ENCODE measurements at places on chromosomes 2 and 18.

DNA sequence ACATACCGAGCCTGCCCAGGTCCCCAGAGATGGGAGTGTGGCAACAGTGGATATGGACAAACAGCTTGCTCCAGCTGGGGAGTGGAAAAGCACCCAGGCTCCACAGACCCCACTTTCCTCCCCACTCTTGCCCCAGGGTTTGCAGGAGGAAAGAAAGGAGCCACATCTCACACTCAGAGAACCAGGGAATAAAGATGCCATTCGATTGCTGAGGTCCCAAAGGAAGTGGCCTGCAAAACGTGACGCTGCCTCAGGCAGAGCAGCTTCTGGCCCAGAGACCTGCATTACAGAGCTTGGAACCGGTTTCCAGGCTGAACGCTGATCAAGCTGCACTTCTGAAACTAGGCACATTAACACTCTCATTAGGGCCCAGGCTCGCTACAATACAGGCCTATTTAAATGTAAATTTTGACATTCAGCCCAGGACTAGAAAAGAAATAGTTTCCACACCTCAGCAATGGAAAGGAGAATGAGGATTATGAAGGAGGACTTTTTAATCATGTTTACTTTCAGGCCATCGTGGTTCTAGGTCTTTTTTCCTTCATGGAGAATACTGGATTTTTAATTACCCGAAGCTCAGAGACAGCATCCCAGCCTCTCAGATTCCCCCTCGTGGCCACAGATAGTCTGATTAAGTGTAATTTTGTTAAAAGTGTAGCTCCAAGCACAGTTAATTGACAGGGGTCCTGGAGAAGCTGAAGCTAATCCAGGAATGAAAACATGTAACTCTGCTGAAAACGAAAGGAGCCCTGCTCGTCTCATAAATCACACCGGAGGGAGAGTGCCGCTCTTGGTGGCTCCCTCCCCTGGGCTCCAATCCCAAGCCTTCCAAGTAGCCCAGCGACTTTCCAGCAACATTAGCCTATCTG lies 221.3 kb upstream of the RAB6C start:
- no peak for DNase-seq

GRCh38 chr2:203170502-203170901 lies 68.3 kb upstream of the CYP20A1 start:
- no peak for DNase-seq

DNA sequence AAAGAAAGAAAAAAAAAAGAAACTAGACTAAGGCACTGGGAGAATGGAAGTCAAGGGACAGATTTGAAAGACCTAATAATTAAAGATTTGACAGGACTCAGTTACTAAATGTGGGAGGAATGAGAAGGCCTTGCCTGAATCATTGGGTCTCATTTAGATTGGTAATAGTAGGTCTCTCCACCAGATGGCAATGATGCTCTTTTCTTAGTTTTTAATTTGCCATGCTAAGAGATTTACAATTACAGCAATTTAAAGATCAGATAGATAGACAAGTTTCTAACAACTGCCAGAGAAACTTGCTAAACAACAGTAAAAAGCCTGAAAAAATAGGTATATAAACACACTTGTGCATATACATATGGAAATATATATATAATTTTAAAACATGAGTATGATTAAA lies 153.0 kb downstream of the TMEM247 start:
- DNase-seq, result no peak

DNA sequence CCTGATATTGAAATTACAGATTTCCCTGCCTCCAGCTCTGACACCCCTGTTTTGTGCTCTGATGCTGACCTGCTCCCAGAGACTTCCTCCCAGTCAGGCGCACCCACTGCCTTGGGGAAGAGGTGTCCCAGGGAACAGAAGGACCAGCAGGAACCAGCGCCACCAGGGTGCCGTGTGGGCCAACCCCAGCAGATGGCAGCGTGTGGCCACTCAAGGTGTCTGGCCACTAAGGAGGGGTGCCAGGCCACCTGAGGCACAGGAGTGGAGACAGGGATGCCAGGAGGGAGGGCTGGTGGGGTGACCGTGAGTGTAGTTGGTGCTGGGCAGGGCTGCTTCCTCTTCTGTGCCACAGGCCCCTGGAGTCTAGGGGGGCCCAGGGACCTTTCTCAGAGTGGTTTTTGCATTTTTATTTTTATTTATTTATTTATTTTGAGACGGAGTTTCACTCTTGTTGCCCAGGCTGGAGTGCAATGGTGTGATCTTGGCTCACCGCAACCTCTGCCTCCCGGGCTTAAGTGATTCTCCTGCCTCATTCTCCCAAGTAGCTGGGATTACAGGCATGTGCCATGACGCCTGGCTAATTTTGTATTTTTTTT lies 56.0 kb downstream of the TEX44 start:
- DNase-seq, result no peak

DNA sequence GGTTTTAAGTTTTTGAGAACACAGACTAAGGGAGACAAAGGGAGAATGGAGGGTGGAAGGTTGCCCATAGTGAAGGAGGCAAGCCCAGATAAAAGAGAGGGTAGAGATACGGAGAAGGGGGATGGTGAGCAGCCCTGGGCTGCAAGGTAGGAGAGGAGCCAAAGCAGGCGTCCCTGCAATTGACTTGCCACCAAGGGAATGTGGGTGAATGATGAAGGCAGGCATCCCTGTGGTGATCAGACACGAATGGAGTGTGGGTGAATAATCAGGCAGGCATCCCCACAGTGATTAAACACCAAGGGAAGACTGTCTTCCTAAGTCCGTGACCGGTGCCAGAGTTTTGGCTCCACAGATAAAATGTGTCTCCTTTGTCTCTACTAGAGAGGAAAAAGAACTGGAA lies 16.5 kb upstream of the ALPK2 start:
- DNase-seq, result no peak

- no peak for DNase-seq
Measured at GRCh38 chr2:182852090-182852489, 14.3 kb downstream of the FRZB start.

DNA sequence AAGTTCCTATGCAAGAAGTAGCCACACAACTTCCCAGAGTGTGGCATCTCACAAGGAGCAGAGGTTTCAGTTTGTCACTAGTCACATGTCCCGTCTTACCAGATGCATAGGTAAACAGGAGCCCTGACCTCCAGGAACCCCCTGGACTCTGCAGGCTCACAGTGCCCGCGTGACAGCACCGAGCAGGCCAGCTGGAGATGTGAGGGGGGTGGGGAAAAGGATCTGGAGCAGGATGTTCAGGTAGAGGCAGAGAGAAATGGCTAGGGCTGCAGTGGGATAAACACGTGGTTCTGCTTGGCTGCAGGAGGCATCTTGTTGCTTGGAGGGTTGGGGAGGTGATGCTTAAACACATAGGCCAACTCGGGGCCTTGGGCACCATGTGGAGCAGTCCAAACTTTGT lies 54.2 kb downstream of the IMPA2 start:
- DNase-seq, result no peak

DNA sequence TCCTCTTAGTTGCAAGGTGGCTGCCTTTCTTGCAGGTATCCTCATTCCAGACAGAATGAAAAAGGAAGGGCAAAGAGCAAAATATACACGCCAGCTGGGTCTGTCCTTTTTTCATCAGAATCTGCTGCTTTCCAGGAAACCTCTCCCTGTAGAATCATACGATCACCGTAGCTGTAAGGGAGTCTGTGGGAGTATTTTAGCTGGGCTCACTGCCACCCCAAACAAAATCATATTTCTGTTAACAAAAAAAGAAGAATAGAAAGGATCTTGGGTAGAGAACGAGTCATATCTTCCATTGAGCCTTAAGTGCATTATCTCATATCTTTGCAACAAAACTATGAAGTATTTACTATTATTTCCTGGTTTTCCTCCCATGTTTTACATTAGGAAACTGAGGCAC lies 15.0 kb upstream of the TANC1 start:
- no peak for DNase-seq

DNA sequence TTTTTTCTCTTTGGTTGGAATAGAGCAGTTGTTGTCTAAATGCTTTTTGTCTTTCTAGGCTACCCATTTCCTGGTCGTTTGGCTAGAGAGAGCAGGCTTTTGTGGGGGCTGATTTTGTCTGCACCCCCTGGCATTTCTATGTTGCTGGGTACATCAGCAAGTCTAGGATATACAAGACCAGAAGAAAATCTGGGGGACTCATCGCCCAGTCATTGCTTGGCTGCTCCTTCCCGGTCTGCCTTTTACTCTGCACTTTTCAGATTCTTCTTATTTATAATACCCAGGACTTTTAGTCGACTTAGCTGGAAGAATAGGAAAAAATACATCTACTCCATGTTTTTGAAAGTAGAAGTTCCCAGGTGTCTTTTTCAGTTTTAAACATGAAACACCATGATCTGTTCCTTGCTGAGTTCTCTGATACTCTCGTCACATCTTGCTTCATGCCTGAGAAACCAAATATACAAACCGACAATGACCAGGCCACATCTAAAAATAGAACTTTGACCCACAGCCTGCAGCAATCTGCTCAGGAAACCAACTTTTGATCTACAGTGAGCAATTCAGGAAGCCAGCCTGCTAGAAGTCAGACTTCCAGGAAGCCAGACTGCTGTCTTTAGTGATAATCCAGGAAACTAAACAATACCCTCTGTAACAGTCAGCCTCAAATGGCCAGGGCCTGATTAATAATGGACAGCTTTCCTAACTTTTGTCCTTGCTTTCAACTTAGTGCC lies 163.8 kb upstream of the MEX3C start:
- no peak for DNase-seq

GRCh38 chr18:78521136-78521535 lies 458.5 kb upstream of the SALL3 start:
- no peak for DNase-seq

GRCh38 chr2:73918856-73919255 lies 7.8 kb upstream of the DGUOK start:
- DNase-seq, result no peak

DNA sequence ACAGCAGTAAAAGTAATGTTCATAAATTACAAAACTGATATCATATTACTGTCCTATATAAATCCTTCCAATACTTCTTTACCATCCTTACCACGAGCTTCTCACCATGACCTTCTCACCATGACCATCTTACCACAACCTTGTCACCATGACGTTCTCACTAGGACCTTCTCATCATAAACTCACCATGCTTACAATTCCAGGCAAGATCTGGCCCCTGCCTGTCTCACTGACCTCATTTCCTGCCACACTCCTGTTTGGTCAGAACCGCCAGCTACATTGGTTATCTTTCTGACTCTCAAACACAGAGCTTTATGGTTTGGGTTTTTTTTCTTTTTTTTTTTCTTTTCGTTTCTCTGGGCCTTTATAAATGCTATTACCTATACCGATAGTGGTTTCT lies 827.6 kb downstream of the RNF144A start:
- no peak for DNase-seq

GRCh38 chr2:2796207-2796606 lies 465.1 kb upstream of the MYT1L start:
- DNase-seq, result no peak

DNA sequence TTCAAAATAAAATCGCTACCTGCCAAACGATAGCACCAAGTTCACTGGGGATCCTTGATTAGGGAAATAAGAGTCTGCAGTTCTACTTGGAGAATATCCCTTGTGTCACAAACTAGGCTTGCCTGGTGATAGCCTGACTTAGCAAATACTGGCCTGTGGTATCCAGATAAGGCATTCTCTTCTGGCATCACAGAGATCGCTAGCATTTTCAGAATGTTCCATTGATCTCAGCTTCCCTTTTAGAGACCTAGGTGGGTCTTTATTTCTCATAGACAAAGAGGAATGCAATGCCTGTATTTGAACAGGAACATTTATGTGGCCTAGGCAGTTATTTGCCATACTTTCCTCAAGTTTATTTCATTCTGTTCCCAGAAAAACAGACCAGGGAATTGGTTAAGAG lies 349.1 kb downstream of the STK39 start:
- DNase-seq, result no peak

DNA sequence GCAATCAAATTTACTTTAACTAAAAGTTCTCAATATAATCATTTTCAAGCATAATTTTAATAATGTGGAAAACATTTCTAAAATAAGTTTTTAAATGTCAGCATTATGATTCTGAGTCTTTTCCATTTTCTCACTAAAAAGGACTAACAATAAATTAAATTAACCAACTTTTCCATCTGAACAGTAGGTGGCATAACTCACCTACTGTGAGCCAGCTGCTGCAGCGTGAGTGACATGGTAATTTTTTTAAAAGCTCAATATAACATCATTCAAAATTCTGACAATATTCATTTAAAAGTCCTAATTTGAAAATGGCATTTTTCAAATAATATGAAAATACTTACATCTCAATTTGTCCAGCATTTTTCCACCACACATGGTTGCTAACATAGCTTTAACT lies 66.5 kb downstream of the DTNB start:
- DNase-seq, result no peak

- no peak for DNase-seq
Measured at GRCh38 chr2:35125871-35126270, 1229.7 kb upstream of the CRIM1 start.

GRCh38 chr2:192030289-192030688 lies 164.4 kb downstream of the TMEFF2 start:
- no peak for DNase-seq

GRCh38 chr18:50947899-50948298 lies 19.9 kb upstream of the ELAC1 start:
- DNase-seq, result no peak

- no peak for DNase-seq
Measured at GRCh38 chr2:233185330-233185729, 66.1 kb upstream of the ATG16L1 start.

DNA sequence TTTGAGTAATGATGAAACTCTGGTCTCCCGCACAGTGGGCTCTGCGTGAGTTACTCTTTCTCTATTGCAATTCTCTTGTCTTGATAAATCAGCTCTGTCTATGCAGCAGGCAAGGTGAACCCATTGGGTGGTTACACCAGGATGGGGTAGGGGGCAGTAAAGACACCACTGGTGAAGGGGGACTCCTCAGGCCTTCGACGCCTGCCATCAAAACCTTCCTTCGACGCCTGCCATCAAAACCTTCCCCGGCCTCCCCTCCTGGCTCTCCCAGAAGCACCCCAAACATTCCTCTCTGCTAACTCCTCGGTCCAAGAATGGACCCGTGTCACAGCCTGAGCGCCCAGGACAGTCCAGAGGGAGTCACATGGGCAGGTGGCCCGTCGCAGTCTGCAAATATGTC lies 4.8 kb upstream of the STARD7 start:
- DNase-seq, result no peak

GRCh38 chr2:172280571-172281361 lies 146.6 kb upstream of the ITGA6 start:
- no peak for DNase-seq

DNA sequence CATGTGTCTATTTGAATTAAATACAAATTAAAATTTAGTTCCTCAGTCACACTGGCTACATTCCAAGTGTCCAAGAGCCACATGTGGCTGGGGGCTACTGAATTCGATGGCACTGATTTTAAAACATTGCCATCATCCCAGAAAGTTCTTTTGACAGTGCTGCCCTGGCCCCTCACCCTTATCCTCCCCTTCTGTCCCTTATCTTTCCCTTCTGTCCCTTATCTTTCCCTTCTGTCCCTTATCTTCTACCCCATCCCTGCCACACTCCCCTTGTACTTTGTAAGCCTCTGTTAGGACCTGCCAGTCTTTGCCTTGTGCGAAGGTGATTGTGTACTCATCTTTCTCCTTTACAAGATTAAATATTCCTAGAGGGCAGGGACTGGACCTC lies 85.2 kb downstream of the DNMT3A start:
- no peak for DNase-seq
